Lung (tissue), 17 donors: ENCODE measurements at places on chromosomes 16 and 17. TPM values are rescaled to one million over a fixed set of nuclear protein-coding genes. Genes with fewer than 3 reads are reported as not detected.

The CLEC19A gene
- total RNA-seq: not detected

The USP43 gene
- total RNA-seq: 9.8 TPM

The SLC5A11 gene
- total RNA-seq: not detected

DNA sequence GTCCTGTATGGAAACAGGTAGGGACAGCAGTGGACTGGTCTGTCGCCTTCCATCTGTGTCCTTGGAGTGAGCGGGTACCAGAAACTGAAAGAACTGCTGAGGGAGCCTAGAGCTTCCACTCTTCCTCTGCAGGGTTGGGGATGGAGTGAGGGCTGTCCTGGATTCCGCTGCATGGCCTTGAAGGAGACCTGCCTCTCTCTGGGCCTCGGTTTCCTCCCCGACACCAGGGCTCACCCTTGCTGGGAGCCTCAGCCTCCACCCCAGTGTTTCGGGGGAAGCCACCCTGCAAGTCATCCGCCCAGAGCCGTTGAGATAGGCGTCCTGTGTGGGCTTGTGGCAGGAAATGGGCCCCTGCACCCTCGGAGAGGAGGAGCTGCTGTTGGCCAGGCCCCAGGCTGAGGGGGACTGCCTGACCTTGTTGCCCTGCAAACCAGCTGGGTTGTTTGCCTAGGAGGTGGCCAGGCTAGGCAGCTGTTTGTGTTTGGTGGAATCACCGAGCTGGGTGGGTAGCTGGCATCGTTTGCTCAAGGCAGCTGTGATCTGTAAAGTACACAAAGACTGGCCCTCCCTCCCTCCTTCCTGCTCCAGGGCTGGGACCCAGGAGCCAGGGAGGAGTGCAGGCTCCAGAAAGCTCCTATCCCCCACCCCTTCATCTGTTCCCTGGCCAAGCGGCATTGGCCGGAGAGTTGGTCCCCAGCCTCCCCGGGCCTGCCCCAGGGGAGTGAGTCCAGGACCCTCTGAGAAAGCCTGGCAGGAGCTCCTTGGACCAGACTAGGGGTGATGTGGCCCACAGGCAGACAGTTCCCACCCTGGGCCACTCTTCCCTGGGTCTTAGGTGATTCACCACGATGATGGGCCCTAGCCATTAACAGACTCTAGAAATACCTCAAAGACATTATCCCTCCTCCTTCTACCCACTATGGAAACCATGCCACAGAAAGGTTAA is 1.3 kb downstream of the RAB37 start:
- H3K4me3 ChIP-seq: no peak overlapping the region
- no peaks in the 10 kb centered on the region for H3K36me3 ChIP-seq
- peak overlapping the region; percentile 5 for H3K27ac ChIP-seq
- peaks cover 3% of the 10 kb centered on the region for H3K27me3 ChIP-seq

GRCh38 chr16:89187032-89187769 is 13.1 kb downstream of the SLC22A31 start:
- peak; percentile 46 for DNase-seq
- H3K4me1 ChIP-seq: no peaks in the 10 kb centered on the region
- no peaks in the 10 kb centered on the region for H3K36me3 ChIP-seq
- H3K27me3 ChIP-seq: no peaks in the 10 kb centered on the region

DNA sequence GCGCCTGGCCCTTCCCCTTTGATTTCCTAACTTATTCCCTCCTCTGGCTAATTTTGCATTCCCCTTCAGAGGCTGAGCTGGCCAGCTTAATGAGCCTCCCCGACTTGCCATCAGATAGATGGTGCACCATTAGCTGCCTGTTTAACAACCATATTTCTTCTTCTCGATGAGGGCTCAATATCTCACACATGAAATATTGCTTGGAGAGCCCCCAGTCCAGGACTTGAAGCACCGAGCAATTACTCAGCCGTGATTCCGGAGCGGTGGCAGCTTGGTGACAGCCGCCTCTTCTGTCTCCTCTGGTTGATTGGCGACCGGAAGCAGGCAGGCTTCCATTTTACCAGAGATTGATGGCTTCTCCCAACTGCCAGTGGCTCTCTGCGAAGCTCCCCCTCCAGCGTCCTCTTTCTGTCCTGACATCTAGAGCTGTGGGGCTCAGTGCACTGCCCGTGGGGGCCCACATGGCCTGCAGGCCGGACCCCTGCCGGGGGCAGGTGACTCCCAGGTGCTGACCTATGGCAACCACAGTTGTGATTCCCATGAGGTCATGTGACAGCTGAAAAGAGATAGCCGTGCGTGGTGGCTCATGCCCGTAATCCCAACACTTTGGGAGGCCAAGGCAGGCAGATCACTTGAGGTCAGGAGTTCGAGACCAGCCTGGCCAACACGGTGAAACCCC is 133.7 kb upstream of the SEC14L1 start:
- no peak overlapping the region for H3K27ac ChIP-seq
- no peaks in the 10 kb centered on the region for H3K27me3 ChIP-seq
- H3K36me3 ChIP-seq: no peaks in the 10 kb centered on the region
- no peak overlapping the region for H3K4me3 ChIP-seq

DNA sequence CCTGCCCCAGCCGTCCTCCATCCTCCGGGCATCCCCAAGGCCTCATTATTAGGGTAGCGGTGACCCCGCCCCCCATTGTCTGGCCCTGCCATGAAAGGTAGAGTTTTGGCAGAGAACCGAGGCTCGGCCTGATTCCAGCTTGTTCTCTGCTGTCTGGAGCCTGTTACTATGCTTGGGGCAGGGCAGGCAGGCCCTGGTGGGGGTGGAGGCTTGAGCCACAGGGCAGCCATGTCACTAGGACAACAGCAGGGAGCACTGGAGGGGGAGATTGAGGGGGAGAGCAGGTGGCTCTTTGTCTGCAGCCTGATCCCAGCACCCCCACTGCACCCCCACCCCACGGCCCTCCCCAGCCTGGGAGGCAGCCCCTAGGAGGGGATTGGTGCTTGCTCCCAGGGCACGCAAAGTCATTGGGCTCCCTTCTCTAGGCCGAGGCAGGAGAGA is 15.4 kb downstream of the RHBDL3 start:
- H3K27me3 ChIP-seq: no peaks in the 10 kb centered on the region
- no peak for DNase-seq
- H3K4me3 ChIP-seq: no peak overlapping the region
- no peak overlapping the region for H3K27ac ChIP-seq
- H3K36me3 ChIP-seq: no peaks in the 10 kb centered on the region
- no peaks in the 10 kb centered on the region for H3K4me1 ChIP-seq

DNA sequence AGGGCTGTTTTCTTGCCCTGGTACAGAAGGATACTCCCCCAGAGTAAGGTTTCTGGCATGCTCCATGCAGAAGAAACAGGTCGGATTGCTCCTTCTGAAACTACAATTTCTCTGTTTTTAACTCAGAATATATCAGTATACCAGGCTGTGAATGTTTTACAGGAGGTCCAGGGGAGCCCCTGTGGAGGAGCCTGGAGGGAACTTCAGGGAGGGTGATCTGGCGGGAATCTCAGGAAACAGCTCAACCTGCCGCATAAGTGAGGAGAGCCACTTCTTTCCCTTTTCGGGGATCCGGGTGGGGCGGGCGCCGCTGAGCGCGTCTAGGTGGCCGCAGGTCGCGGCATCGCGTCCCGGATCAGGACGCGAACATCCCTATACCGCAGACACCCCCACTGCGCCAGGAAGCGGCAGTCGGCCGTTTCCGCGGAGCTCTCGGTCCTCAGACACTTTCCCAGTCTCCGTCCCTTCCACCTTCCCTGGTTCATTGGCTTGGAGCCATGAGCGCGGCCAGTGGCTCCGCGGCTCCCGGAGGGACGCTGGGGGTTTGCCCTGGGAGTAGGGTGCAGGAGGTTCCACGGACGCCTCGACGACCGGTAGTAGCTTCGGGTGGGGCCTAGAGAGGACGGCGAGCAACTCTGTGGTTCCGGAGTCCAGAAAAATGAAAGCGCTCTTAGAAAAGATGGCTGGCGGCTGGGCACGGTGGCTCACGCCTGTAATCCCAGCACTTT is 3.1 kb upstream of the ZNF764 start:
- H3K36me3 ChIP-seq: no peaks in the 10 kb centered on the region
- H3K4me1 ChIP-seq: no peaks in the 10 kb centered on the region
- no peaks in the 10 kb centered on the region for H3K27me3 ChIP-seq
- no peak for DNase-seq

DNA sequence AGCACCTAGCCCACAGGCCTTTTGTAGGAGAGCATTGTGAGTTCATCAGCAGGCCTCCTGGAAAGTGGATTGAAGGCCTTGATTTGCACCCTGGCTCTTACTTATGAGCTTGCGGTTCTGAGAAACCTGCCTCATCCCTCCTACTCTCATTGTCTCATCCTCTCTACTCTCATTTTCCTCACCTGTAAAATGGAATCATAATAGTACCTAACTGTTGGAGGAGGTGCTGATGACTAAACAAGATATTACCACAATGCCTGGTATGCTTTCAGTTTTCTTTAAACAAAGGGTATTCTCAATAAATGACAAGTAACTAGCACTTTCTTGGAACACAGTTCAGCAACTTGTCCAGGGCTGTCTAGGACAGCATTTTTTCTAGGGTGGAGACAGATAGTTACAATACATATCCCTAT is 243.1 kb upstream of the MAF start:
- H3K27ac ChIP-seq: no peak overlapping the region
- no peaks in the 10 kb centered on the region for H3K36me3 ChIP-seq
- no peak overlapping the region for H3K4me3 ChIP-seq
- peaks cover 27% of the 10 kb centered on the region for H3K4me1 ChIP-seq
- DNase-seq: no peak

DNA sequence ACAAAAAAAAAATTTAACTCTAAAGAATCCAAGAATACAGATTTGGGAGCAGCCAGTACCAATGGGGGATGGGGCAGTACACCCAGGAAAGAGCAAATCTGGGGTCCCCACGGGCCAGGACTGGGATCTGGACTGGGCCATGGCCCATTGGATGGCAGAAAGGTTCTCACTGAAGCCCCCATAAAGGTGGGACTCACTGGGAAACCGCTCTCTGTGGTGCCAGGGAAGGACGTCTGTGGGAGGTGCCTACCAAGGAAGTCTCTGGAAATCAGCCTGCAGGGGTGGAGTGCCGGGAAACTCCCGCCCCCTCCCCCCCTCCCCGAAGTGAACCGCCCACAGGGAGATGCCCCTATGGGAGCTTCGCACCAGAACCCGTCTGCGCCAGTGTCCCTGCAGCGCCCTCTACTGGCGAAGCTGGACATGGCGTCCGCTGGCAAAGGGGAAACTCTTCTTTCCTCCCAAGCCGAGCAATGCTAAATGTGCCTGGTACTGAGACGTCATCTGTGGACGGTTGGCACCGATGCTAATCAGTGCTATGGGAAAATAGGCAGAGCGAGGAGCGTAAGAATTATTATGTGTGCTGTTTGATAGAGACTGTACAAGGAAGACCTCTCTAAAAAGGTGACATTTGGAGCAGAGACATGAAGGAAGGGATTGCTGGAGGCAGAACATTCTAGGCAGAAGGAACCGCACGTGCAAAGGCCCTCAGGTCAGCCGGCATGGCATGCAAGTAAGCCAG is 671.1 kb downstream of the WWOX start:
- H3K4me1 ChIP-seq: no peaks in the 10 kb centered on the region
- H3K27me3 ChIP-seq: no peaks in the 10 kb centered on the region

GRCh38 chr17:34024386-34024785 is 230.7 kb upstream of the CCL2 start:
- H3K27ac ChIP-seq: no peak overlapping the region
- H3K36me3 ChIP-seq: no peaks in the 10 kb centered on the region
- no peaks in the 10 kb centered on the region for H3K4me1 ChIP-seq

- peak; percentile 47 for DNase-seq
- H3K4me3 ChIP-seq: peak overlapping the region; percentile 33
- no peaks in the 10 kb centered on the region for H3K4me1 ChIP-seq
- peak overlapping the region; percentile 84 for H3K27ac ChIP-seq
Observed at GRCh38 chr17:39979893-39980350, 685 bp upstream of the PSMD3 start.

- H3K4me3 ChIP-seq: no peak overlapping the region
- no peak overlapping the region for H3K27ac ChIP-seq
- peaks cover 15% of the 10 kb centered on the region for H3K4me1 ChIP-seq
- H3K27me3 ChIP-seq: no peaks in the 10 kb centered on the region
Observed at GRCh38 chr17:4587803-4588202, 3.5 kb downstream of the SMTNL2 start.

GRCh38 chr17:726271-726919 is 6.0 kb upstream of the TLCD3A start:
- H3K36me3 ChIP-seq: no peaks in the 10 kb centered on the region
- DNase-seq: peak; percentile 41
- no peaks in the 10 kb centered on the region for H3K27me3 ChIP-seq
- H3K27ac ChIP-seq: peak overlapping the region; percentile 14
- peaks cover 8% of the 10 kb centered on the region for H3K4me1 ChIP-seq
- no peak overlapping the region for H3K4me3 ChIP-seq

- H3K36me3 ChIP-seq: peaks cover 17% of the 10 kb centered on the region
- peaks cover 13% of the 10 kb centered on the region for H3K4me1 ChIP-seq
- H3K4me3 ChIP-seq: no peak overlapping the region
- H3K27me3 ChIP-seq: no peaks in the 10 kb centered on the region
Observed at GRCh38 chr17:42311240-42312034, 23.1 kb downstream of the STAT5A start.

GRCh38 chr16:27689711-27690110 is 139.8 kb downstream of the KATNIP start:
- H3K36me3 ChIP-seq: no peaks in the 10 kb centered on the region
- H3K27me3 ChIP-seq: no peaks in the 10 kb centered on the region
- no peak for DNase-seq
- no peak overlapping the region for H3K27ac ChIP-seq
- peaks cover 4% of the 10 kb centered on the region for H3K4me1 ChIP-seq

DNA sequence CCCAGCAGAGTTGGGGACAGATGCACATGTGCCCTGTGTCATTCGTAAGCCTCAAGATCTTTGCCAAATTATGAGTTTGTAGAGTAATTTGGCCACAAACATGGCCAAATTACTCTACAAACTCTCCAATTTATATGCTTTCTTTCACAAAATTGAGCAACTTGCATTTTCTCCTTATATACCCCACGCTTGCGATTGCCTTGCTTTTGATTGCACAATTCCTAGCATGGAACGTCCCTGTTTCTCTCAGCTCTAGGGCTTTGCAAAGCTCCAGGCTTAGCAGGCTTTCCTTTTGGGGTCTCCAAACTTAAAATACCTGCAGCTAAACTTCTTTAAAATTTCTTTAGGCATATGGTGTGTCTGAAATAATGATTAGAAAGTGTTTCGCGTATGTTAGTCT is 28.5 kb upstream of the MAF start:
- DNase-seq: no peak
- no peaks in the 10 kb centered on the region for H3K27me3 ChIP-seq
- H3K36me3 ChIP-seq: no peaks in the 10 kb centered on the region
- no peak overlapping the region for H3K4me3 ChIP-seq
- H3K27ac ChIP-seq: no peak overlapping the region
- no peaks in the 10 kb centered on the region for H3K4me1 ChIP-seq
